ENCODE measurements at places on chromosomes 4 and X. TPM values are rescaled to one million over a fixed set of nuclear protein-coding genes. Genes with fewer than 3 reads are reported as not detected.
A peak's percentile ranks its signal among the peaks of the same experiment; 100 is the strongest.

CPE gene
- total RNA-seq, result 106 TPM

MAGED2 gene
- 516 TPM for total RNA-seq

DNASE1L1 gene
- 44.3 TPM for total RNA-seq

FAM184B gene
- 0.59 TPM for total RNA-seq

BEX5 gene
- 5.3 TPM for total RNA-seq

CITED1 gene
- total RNA-seq, result 24.6 TPM

DNA sequence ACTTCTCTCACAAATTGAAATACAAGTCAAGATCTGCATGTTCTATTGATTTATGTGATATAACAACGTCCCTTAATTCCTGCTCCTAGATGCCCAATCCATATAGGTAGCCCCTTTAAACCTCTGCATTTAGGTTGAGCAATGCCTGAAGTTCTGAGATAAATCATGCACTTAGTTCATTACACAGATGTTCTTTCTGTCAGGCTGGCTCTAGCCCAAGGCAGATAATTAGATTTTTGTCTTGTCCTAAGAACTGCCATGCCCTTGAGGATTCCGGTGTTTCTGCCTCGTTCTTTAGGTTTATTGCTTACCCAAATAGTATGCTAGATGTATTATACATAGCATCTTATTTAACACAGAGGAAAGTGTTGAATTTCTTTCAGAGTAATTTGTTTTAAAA lies 143.1 kb downstream of the TRAM1L1 start:
- no peaks in the 10 kb centered on the region for H3K36me3 ChIP-seq
- H3K4me3 ChIP-seq, result no peak overlapping the region
- no peaks in the 10 kb centered on the region for H3K27me3 ChIP-seq
- DNase-seq, result no peak
- no peak overlapping the region for H3K27ac ChIP-seq

- H3K36me3 ChIP-seq, result no peaks in the 10 kb centered on the region
- DNase-seq, result no peak
- H3K27ac ChIP-seq, result no peak overlapping the region
- H3K27me3 ChIP-seq, result no peaks in the 10 kb centered on the region
- H3K4me3 ChIP-seq, result no peak overlapping the region
These were observed 41.5 kb downstream of the SEL1L3 start for GRCh38 chr4:25821267-25821666.

DNA sequence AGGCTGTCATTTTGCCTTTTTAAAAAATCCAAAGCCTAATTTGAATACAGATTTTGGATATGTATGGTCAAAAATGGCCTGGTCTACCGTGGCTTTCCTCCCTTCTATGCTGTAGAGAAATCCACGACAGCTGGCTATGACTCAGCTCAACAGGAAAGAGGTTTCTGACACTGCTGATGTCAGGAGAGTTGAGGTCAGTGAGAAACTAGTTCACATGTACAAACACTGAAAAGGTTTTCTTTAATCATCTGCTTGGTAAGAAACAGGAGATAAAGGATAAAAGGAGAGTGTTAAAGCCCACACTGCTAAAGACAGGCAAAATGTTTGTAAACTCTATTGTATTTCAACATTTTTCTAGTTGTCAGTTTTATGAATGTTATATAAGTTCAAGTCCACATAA lies 113.9 kb downstream of the NYX start:
- peaks cover 15% of the 10 kb centered on the region for H3K27me3 ChIP-seq
- H3K4me1 ChIP-seq, result no peaks in the 10 kb centered on the region
- no peaks in the 10 kb centered on the region for H3K36me3 ChIP-seq
- H3K27ac ChIP-seq, result no peak overlapping the region

DNA sequence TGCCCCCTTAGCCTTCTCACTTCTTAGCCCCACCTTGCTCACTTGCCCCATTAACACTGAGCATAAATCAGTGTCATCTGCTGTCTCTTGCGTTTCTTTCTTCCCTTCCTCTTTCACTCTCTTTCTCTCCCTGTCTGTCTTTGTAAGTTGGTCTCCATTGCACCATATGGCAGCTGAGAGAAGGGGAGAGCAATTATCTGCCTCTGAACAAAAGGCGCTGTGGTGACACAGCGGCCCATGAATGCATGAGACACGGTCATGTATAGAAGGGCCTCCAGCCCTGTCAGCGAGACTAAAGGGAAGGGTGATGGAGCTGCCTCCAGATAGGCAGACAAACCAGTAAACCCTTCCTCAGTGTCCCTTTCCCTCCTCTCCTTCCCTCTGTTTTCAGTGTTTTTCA lies 88.8 kb upstream of the PCDH18 start:
- no peak for DNase-seq
- H3K27ac ChIP-seq, result no peak overlapping the region
- H3K4me1 ChIP-seq, result no peaks in the 10 kb centered on the region

DNA sequence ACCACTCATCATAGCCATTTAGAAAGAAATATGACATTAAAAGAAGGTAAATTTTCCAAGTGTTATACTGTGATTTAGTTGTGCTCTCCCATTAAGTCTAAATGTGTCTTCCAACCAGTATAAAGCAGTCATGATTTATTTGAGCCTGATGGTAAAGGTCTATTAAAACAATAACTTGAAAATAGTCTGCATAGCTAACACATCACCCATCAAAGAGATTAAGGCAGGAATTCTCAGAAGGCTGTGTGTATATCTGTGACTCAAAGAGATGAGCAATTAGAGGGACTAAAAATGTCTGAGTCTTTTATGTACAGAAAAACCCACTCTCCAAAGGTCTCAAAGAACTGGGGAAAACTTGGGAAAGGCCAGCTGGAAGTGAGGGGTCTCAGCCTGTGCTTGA lies 70.3 kb upstream of the IQCM start:
- no peak for DNase-seq
- no peaks in the 10 kb centered on the region for H3K4me1 ChIP-seq
- H3K36me3 ChIP-seq, result no peaks in the 10 kb centered on the region
- H3K27ac ChIP-seq, result no peak overlapping the region
- H3K4me3 ChIP-seq, result no peak overlapping the region

- H3K27ac ChIP-seq, result no peak overlapping the region
- no peak for DNase-seq
- H3K4me1 ChIP-seq, result no peaks in the 10 kb centered on the region
- no peak overlapping the region for H3K4me3 ChIP-seq
- no peaks in the 10 kb centered on the region for H3K36me3 ChIP-seq
These were observed 45.6 kb downstream of the SOD3 start for GRCh38 chr4:24840826-24841543.

DNA sequence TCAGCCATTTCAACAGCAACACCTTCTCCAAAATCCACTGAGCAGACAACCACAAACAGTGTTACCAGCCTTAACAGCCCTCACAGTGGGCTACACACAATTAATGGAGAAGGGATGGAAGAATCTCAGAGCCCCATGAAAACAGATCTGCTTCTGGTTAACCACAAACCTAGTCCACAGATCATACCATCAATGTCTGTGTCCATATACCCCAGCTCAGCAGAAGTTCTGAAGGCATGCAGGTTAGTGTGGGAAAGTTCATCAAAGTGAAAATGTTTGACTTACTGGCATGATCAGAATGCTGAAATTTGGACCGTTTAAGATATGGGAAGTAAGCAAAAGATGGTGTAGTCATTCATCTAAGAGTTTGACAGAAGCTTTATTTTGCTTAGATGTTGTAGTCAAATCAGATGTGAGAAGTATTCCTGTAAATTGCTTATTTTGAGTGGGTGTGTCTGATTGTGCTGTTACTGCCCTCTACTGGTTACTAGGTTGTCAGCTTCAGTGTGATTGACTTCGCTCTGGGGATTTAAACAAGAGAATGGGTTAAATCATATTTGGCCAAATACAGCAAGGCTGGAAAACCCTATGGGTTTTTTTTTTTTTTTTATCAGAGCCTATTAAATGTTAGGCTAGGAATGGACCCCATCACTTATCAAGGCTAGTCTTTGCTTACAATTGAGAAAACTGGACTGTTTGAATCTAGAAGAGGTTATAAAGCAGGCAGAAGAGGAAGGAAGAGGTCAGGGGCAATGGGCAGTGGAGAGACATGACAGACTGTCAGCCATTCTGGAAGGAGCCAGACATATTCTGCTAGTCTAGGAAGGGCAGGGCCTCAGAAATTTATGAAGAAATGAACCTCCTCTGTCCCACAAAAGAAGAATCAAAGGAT lies 130.3 kb downstream of the DIPK2B start:
- H3K4me3 ChIP-seq, result no peak overlapping the region
- no peaks in the 10 kb centered on the region for H3K27me3 ChIP-seq
- H3K27ac ChIP-seq, result no peak overlapping the region
- H3K4me1 ChIP-seq, result no peaks in the 10 kb centered on the region

- H3K27ac ChIP-seq, result peak within 1 kb of the TSS; percentile 99
- no peak for DNase-seq
- H3K4me3 ChIP-seq, result peak within 1 kb of the TSS; percentile 95
These were observed at the start of gene RAB33B for GRCh38 chr4:139454111-139455045. TSS of gene RAB33B (plus strand) at chr4:139454121. CDS start at chr4:139454196, 75 bp downstream.

DNA sequence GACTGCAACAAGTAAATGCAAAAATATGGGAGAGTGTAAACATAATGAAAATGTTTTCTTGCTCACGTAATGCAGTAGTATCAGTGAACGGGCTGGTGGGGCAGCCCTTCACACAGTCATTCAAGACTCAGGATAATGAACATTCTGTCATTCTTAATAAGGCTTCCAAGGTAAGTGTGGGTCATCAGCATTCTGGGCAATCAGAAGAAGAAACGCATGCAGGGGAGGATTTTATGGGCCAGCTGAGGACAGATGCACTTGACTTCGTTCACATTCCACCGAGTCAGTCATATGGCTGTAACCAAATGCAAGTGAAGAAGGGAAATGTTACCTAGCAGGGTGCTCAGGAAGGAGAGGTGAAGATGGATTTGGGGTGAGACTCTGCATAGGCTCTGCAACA lies 68.0 kb upstream of the MAP9 start:
- no peaks in the 10 kb centered on the region for H3K27me3 ChIP-seq
- H3K36me3 ChIP-seq, result no peaks in the 10 kb centered on the region
- H3K4me1 ChIP-seq, result no peaks in the 10 kb centered on the region
- no peak overlapping the region for H3K27ac ChIP-seq
- no peak overlapping the region for H3K4me3 ChIP-seq

- no peak overlapping the region for H3K27ac ChIP-seq
- H3K36me3 ChIP-seq, result no peaks in the 10 kb centered on the region
- H3K27me3 ChIP-seq, result peaks cover 52% of the 10 kb centered on the region
- H3K4me1 ChIP-seq, result no peaks in the 10 kb centered on the region
- DNase-seq, result no peak
These were observed 105.9 kb upstream of the ADRA2C start for GRCh38 chr4:3660086-3660927.

DNA sequence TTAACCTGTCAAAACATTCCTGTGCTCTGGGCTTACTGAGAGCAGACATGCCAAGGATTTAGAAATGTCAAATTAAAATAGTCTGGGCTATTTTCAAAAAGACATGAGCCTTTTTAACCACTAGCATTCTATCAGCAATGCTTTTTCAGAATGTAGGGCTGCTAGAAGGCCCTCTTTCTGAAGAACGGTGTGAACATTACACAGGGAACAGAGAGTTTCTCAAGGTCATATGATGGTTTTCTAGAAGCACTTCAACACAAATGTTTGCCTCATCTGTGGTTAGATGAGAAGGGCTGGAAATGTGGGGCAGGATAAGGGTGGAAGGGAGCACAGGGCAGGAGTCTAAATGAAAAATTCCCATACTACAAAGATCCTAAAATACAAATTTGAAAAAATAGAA lies 39.3 kb downstream of the GRIA3 start:
- no peak overlapping the region for H3K4me3 ChIP-seq
- H3K36me3 ChIP-seq, result no peaks in the 10 kb centered on the region
- H3K27me3 ChIP-seq, result no peaks in the 10 kb centered on the region
- H3K4me1 ChIP-seq, result no peaks in the 10 kb centered on the region
- no peak for DNase-seq

GRCh38 chrX:18886005-18886343 lies 97.9 kb downstream of the PHKA2 start:
- H3K27me3 ChIP-seq, result peaks cover 40% of the 10 kb centered on the region
- peak overlapping the region; percentile 34 for H3K4me3 ChIP-seq
- H3K27ac ChIP-seq, result peak overlapping the region; percentile 67
- peaks cover 5% of the 10 kb centered on the region for H3K4me1 ChIP-seq
- no peak for DNase-seq

DNA sequence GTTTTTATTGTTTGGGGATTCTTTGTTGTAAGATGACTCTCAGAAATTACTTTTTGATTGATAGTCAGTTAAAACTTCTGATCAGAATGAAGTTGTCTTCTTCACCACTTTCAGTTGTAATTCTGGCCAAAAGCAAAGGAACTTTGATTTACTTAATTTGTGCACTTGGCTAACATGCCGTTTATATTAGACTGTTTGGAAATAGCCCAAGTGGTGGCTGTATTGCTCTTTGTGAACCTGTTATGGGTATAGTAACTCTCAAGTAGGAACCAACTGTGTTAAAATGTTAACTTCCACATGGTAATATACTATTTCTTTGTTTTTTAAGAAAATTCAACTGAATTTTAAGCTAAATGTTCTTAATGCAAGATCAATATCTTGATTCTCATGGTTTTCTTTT lies 581.9 kb downstream of the GRID2 start:
- H3K4me1 ChIP-seq, result no peaks in the 10 kb centered on the region
- H3K27ac ChIP-seq, result no peak overlapping the region
- DNase-seq, result no peak

GRCh38 chrX:45422216-45422925 lies 221.7 kb upstream of the DIPK2B start:
- no peaks in the 10 kb centered on the region for H3K36me3 ChIP-seq
- H3K27ac ChIP-seq, result no peak overlapping the region
- no peak overlapping the region for H3K4me3 ChIP-seq
- H3K27me3 ChIP-seq, result peaks cover 32% of the 10 kb centered on the region
